CD4-positive, alpha-beta T cell treated with Interleukin-10 for 1 hour (primary cell): ENCODE measurements at places on chromosomes 4 and X.
A peak's percentile ranks its signal among the peaks of the same experiment; 100 is the strongest.

DNA sequence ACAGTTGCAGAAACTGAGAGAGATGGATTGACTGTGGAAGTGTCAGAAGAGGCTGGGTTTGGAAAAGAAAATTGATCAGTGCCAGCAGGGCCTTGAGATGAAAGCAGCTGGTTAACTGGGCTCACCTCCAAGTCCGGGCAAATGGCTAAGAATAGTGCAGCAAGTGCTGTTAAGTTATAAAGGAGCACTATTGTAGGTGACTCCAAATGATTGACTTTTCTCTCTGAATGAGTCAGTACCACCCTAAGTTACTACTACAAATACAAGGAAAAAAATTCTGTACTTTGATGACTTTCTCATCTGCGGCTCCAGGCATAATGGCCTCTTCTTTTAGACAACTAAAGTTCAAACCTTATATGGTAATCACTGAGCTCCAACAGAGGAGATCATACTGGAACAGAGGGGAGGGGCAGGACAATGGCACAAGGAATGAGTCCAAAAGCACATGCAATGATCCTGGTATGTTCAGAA, 733.4 kb upstream of the INTU start:
- no peak for DNase-seq

DNA sequence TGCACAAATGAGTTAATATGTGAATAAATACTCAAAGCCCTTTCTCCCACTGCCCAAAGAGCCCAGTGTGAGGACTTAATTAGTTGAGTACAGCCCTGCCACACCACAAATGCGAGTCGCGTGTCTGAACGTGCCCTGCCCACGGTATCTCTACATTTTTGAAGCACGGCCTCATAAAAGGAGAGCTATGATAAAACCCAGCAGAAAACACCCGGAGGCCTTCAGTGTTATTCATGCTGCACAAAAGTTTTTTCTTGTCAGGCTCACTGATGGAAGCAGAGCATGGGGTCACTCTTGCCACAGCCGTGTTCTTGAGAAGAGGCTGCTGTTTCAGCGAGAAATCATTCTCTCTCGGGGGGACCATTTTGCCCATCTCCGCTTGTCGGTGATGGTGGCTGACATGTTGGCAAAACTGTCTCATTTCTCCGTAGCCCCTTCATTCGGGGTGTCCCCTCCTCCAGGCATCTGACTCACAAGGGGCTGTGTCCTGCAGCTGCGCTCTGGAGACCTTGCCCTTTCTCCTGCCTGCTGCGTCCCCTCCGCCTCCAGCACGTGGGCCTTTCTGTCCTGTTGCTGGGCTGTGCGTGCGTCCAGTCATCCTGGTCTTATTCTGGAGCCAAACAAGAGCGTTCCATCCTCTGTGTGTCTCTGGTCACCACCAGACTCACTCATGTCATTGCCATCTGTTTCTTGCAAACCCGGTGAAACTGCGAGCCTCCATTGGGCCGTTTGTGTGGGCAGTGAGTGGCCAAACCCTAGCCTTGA, 88.8 kb downstream of the SORCS2 start:
- DNase-seq: no peak

DNA sequence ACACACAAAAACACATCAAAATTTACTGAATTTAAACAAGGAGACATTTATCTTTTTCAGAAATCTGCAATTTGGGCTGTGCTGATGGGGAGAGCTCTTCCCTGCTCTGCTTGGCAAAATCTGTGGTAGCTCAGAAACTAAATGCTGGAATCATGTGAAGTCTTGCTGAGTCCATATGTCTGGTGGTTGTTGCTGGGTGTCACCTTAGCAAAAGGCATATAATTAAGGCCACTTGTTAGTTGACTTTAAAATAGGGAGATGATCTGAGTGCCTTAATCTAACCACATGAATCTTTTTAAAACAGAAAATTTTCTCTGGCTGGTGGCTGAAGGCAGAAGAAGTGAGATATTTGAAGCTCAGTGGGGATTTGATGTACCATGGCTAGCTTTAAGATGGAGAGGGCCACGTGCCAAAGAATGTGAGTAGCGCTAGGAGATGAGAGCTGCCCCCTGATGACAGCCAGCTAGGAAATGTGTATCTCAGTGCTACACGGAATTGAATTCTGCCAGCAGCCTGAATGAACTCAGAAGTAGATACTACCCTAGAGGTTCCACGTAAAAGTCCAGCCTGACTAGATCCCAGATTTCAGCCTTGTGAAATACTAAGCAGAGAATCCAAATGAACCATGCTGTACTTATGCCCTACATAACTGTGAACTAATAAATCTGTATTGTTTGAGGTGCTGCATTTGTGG, 7.6 kb upstream of the GUF1 start:
- no peak for DNase-seq

- no peak for DNase-seq
Measured at GRCh38 chr4:95929448-95930064, 89.7 kb downstream of the PDHA2 start.

DNA sequence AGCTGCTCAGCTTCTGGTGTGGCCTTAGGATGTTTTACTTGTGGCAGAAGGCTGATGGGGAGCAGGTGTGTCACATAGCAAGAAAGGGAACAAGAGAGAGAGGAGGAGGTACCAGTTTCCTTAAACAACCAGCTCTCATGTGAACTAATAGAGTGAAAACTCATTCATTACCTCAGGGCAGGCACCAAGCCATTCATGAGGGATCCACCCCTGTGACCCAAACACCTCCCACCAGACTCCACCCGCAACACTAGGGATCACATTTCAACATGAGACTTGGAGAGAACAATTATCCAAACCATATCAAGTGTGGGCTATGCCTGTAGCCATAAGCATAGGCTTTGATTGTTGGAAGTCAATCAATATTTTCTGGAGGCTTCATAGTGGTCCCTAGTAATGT, 56.0 kb downstream of the GSX2 start:
- DNase-seq: no peak

DNA sequence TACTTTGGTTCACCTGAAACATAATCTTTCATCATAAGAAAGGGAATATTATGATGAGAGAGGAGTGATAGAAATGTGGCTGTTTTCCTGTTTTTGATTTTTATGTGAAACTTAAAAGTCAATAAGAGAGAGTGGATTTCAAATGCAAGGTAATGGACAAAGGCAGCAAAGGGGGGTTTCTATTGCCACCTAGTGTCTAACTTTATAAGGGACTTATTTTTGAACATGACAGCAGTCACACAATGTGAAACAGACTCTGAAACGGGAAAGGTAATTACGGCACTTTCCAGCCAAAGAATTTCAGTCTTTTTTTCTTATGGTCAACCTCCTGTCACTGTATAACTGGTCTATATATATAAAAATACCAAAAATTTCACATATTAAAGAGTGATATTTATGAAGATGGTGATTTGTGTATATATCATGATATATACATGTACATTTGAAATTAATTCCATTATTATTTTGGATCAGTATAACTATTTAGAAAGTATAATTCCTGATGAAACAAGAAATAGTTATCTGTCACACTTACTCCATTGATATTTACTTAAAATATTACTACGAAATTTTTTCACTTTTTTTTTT, 127.1 kb downstream of the FBXO8 start:
- DNase-seq: peak; percentile 29

DNA sequence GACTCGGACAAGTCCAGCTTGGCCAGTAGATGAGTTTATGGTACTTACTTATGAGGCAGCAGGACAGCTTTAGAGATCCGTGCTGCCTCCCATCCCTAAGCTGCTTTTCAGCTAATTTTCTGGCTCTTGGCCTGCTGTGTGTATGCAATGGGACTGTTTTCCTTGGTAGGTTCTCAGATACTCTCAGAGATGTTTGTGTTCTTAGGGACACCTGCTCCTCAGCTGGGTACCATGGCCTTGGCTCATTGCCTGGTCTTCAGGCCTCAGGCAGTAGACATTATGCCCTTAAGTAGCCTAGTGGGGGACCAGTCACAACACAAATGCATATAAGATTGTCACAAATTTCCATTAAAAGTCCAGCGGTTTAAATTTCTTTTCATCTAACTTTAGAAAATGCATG, 688.0 kb downstream of the PCDH7 start:
- no peak for DNase-seq

DNA sequence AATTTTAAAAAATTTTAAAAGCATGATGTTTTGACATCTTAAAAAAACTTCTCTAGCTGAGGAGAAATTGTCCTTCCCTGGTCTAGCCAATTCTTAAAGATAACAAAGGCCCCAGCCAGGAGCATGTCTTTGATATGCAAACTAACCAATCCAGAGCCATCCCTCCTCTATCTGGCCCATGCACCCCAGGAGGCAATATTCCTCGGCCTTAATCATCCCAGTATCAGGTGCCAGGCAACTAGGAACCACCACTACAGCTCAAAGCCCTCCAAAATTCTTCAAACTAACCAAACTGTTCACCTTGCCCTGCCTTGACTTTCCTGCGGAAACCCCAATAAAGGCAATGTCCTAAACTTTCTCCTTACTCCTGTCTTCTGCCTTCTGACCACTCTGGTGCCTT, 97.8 kb upstream of the USP9X start:
- no peak for DNase-seq

DNA sequence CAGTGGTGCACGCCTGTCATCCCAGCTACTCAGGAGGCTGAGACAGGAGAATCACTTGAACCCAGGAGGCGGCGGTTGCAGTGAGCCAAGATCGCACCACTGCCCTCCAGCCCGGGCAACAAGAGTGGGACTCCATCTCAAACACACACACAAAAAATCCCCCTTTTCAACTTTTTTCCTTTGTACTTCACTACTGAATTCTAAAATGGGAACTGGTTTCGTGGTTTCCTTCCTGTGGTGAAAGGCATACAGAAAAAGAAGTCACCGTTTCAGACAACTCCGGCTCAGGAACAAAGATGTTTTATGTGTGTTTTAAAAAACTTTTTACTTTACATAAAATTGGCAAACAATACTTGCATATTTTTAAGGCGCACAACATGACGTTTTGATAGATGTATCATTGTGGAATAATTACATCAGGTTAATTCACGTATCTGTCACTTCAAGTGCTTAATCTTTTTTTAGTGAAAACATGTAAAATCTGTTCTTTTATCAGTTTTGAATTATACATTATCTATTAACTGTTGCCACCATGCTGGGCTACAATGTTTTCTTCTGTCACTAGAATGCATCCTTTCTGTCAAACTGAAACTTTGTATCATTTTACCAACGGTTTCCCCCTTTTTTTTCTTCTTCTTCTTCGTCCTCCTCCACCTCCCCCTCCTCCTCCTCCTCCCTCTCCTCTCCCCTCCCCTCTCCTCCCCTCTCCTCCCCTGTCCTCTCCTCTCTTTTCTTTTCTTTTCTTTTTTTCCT, 186.0 kb downstream of the CRLF2 start:
- DNase-seq: peak; percentile 24

- DNase-seq: no peak
Measured at GRCh38 chrX:154121961-154122360, 22.1 kb upstream of the OPN1LW start.

DNA sequence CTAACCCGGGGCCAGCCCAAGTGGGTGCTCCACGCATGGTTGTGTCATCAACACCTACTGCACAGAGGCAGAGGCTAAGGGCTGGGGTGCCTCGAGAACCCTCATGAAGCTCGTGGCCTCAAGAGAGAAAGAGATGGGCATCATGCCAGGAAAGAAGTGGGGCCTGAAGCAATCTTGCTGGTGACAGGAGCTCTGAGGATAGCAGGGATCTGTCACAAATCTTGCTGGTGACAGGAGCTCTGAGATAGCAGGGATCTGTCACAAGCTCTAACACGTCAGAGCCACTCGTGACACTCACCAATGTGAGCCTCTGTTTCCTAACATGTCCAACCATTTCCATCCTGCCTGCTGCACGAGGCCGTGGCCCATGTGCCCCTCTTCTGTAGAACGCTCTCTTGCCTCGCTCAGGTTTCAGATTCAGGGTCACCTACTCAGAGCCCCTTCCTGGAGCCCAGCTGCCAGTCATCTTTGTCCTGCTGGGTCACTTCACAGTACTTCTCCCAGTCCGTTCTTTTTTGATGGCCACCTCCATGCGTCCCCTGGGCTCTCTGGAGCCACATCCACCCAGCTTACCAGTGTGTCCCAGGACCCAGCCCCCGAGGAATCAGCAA, 21.1 kb downstream of the PNMA6E start:
- DNase-seq: no peak

- no peak for DNase-seq
Measured at GRCh38 chr4:39062094-39062769, at the start of gene KLHL5. Gene KLHL5, plus strand, starts transcription at chr4:39062232. Its CDS starts 421 bp downstream, at chr4:39062653.

DNA sequence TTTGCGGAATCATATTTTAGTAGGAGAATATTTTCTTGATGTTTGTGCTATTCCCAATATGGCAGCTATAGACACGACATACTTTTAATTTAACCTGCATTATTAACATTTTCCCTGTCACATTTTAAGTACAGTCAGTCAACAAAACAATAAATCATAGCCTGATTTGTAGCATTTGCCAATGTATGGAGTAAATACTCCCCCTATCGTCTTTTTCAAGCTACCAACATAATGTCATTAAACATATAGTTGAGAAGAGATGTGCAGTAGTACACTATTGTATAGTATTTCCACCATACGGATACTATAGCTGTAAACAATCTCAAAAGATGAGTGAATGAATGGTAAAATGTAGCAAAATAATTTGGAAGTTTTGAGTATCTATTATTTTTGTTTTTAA, 303.7 kb upstream of the MAGEB2 start:
- no peak for DNase-seq

- DNase-seq: no peak
Measured at GRCh38 chr4:160019936-160020335, 917.1 kb downstream of the RAPGEF2 start.

DNA sequence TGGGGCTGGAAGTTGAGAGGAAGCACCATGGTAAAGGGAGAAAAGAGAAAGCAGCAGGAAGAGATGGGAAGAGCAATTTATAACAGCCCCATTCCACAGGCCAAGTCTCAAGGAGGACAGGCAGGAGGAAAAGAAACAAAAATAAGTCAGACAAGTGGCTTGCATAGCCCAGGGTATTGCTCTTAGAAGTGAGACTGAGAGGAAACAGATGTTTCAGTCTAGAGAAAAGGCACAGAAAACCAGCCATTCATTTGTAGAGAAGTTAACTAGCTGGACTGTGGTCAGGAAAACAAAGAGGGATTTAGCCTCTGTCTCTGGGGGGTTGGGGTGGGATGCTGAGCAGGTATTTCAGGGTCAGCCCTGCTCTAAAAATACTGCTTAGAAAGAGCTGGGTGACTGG, 175.0 kb upstream of the ARHGEF9 start:
- DNase-seq: no peak

DNA sequence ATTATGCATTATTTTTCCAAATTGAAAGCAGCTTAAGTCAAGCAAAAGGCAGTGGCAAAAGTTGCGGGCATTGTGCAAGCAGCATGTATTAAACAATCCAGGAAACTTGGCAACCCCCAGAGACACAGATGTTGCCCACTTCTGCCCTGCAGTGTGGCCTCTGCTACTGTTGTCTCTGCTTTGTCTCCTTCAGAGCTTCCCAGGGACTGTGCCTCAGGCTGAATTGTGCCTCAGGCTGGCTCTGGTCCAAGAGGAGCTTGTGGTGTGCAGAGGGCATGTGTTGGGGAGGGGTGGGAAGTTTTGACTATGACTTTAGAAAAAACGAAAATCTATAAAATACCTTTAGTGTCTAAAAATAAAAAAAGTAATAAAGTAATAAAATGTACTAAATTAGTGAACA, 201.4 kb downstream of the CCSER1 start:
- DNase-seq: no peak

GRCh38 chr4:34269613-34270012, 1974.7 kb downstream of the ARAP2 start:
- DNase-seq: no peak

GRCh38 chr4:55681430-55681829, 45.3 kb upstream of the NMU start:
- no peak for DNase-seq
